ENCODE measurements at places on chromosomes 16 and 17. TPM values are rescaled to one million over a fixed set of nuclear protein-coding genes. Genes with fewer than 3 reads are reported as not detected.

The EMC8 gene
- 26.7 TPM for total RNA-seq

The SEZ6L2 gene
- total RNA-seq, result 4.7 TPM

The RAP1GAP2 gene
- 5.7 TPM for total RNA-seq

The FN3K gene
- 8.4 TPM for total RNA-seq

The ODAD4 gene
- total RNA-seq, result not detected

The FBXW10 gene
- 0.31 TPM for total RNA-seq

The DPEP2 gene
- total RNA-seq, result 12.1 TPM

The DRC7 gene
- total RNA-seq, result not detected
